CMK (cell line): ENCODE measurements at places on chromosomes 6 and 20.

DNA sequence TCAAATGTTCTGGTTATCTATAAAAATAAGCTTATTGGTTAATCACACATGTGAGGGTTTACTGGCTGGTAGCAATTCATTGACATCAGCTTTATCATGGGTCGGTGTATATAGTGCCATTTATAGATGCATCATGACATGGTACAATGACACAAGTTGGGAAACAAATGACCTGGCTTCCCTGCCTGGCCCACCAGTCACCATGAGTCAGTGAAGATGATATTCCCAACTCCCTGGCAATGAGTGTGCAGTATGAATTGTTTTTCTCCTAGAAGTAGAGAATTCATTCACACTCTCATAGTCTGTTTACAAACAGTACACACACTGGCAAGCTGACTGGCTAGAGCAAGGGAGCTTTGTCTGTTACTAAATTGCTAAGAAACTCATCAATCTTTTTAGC is 37.2 kb upstream of the CALHM6 start:
- DNase-seq = no peak

GRCh38 chr6:151475653-151476523 is 17.9 kb upstream of the CCDC170 start:
- DNase-seq = no peak

- DNase-seq = no peak
Observed at GRCh38 chr20:45341939-45342854, 6.0 kb downstream of the SDC4 start.

GRCh38 chr20:44023515-44024371 is 109.1 kb downstream of the TOX2 start:
- DNase-seq = no peak

GRCh38 chr6:3943331-3943765 is 94.2 kb downstream of the FAM50B start:
- no peak for DNase-seq

- DNase-seq = no peak
Observed at GRCh38 chr6:78836598-78836997, 30.8 kb upstream of the IRAK1BP1 start.

DNA sequence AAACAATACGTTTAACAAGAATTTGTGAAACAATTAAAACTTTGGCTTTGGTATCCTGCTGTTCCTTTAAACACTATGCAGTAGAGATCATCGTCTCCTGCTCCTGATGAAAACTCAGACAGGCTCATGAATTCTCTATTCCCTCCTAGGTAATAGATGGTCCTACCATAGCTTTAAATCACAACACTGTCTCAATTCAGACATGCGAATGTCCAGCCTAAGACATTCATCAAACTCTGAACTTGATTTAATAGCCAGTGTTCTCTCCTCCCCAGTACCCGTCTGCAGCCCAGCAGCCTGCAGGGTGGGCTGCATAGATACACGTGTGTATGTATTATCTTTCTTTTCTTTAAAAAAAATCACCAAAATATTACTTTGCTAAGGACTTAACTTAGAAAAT is 232.8 kb downstream of the TTLL2 start:
- DNase-seq = no peak

GRCh38 chr6:164086076-164086887 is 671.8 kb downstream of the QKI start:
- no peak for DNase-seq

GRCh38 chr6:164929408-164929977 is 379.9 kb downstream of the C6orf118 start:
- DNase-seq = no peak

GRCh38 chr6:36731622-36732310 is 34.1 kb downstream of the RAB44 start:
- no peak for DNase-seq

GRCh38 chr20:49399329-49399728 is 83.1 kb downstream of the KCNB1 start:
- no peak for DNase-seq

DNA sequence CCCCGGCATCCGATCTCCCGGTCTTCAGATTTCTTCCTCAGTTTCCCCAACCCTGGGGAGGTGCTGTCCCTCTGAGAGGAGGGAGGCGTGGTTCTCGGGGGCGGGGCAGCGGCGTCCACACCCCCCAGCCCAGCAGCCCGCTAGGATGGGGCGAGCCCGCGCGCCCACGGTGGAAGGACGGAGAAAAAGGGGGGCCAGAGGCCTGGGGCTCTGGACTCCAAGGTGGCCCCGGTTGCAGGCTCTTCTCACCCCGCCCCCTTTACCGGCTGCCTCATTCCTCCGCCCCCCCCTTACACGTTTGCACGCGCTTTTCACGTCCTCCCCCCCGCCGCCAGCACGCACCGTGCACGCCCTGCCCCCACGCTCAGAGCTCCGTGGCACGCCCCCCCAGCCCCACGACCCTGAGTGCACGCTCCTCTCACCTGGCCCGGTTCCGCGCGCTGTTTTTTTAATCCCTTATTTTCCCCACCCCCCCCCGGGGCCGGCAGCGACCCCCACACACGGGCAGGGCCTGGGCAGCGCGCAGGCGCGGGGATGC is 402 bp downstream of the ZBTB12 start:
- no peak for DNase-seq

- DNase-seq = peak; percentile 78
Observed at GRCh38 chr6:73452107-73452461, at the start of gene CGAS. TSS of gene CGAS (minus strand) at chr6:73452297. CDS start at chr6:73452181, 116 bp downstream.

DNA sequence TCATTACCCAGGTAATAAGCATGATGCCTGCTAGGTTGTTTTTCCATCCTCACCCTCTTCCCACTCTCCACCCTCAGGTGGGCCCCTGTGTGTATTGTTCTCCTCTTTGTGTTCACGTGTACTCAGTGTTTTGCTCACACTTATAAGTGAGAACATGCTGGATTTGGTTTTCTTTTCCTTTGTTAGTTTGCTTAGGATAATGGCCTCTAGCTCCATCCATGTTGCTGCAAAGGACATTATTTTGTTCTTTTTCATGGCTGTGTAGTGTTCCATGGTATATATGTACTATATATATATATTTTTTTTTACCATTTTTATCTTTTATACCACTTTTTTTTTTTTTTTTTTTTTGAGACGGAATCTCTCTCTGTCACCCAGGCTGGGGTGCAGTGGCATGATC is 71.9 kb downstream of the RSPH3 start:
- DNase-seq = no peak

- no peak for DNase-seq
Observed at GRCh38 chr20:54063992-54064676, 6.3 kb downstream of the BCAS1 start.

- no peak for DNase-seq
Observed at GRCh38 chr20:64188682-64189529, 24.7 kb downstream of the MYT1 start.

DNA sequence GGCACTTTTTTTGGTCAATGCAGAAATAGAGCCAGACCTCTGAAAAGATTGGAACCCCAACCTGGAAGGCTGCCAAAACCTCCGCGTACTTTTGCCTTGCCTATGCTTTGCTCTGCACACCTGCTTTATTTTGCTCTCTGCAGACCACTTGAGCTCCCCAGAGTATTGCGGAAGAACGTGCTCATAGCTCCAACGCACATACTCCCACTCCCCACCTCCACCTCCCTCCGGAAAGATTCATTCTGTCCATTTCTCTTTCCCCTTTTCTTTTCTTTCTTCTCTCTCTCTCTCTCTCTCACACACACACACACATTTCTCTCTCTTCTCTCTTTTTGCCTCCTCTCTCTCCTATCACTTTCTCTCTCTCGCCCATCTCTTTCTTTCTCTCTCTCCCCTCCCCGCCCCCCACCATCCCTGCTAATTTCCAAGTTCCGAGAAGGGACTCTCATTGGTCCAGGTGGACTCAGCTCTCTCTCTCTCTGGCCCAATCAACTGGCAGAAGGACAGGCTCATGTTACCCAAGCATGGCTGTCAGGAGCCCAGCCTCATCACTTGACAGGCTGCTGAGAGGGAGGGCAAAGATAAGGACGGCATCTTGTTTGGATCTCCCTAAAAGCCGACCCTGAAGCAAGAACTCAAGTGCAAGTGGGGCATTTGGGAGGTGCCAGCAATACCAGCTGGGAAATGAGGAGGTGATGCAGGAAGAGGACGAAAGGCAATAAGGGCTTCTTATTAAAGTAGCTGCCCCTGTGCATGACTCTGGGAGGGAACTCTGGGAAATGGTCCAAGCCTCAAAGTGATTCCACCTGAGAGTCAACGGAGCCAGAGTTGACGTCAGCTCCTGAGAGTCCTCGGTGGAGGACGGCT is 246.1 kb downstream of the LY86 start:
- DNase-seq = no peak

DNA sequence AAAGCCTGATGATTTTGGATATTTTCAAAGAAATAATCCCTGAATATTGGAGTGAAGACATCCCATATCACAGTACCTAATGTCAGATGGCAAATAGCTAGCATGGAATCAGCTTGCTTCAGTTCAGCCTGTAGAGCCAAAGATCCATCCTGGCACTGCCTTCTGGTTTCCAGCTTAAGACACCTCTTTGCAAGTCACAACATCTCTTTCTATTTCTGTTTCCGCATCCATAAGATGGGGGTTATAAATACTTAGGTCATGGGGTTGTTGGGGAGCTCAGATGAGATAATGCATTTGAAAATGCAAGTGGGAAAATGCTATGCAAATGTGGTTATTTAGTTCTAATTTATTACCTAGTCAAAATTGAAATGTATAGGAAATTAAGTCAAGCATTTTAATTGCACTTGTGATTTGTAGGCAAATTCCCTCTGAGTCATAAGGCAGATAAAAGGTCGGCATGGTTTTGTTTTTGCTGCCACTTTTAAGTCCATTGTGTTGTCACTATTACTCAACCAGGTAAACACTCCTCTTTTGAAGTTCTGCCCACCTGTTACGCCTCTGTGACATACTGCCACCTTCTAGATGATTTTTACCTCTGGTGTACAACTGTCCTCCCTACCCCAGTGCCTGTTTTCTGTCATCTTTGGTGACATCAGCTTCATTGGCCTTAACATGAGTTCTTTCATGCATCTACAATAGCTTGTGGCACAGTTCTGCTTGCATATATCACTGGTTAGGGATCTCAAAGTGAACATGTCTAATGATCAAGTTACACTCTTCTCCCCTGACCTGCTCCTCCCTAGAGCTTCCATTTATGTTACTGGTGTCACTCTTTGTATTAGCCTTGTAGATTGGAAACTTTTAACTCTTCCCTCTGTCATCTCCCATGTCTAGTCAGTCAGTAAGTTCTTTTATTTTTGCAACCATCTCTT is 96.6 kb downstream of the CDKAL1 start:
- no peak for DNase-seq

- DNase-seq = no peak
Observed at GRCh38 chr20:50049442-50050026, 63.4 kb downstream of the UBE2V1 start.

DNA sequence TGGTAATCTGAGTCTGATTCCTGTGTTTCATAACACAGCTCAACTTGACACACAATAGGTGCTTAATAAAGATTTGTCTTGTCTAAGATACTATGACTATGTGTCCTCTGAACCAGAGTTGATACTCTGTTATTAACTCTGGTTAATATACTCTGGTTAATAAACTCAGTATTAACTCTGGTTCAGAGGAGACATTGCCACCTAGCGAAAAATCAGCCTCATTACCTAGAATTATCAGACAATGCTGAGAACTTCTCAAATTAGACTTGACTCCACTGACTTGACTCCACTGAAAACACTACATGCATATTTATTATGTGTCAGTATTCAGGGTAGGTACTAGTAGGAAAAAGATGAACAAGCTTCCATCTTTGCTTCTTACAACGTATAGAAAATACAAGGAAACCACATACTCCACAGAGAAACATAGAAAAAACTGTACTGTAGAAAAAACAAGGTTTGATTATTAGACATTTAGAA is 73.9 kb downstream of the AHI1 start:
- DNase-seq = no peak

GRCh38 chr6:134491477-134491876 is 173.6 kb upstream of the SGK1 start:
- DNase-seq = no peak

DNA sequence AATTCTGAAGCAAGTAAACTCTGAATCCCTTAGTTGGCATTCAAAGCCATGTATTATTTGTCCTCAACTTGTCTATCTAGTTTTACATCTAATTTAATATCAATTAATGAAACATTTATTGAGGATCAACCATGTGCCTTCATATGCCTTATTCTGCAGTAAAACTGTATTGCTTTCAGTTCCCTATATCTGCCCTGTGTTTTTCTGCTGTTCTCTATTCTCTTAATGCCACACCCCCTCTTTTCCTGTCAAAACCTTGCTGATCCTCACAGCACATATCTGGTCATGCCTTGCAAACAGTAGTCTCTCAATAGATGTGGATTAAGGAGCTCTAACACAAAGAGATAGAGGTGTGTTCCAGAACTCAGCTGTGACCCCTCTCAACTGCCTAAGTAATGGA is 2.0 kb downstream of the FIG4 start:
- no peak for DNase-seq

GRCh38 chr20:31861135-31861384 is 9.3 kb downstream of the DUSP15 start:
- DNase-seq = no peak

DNA sequence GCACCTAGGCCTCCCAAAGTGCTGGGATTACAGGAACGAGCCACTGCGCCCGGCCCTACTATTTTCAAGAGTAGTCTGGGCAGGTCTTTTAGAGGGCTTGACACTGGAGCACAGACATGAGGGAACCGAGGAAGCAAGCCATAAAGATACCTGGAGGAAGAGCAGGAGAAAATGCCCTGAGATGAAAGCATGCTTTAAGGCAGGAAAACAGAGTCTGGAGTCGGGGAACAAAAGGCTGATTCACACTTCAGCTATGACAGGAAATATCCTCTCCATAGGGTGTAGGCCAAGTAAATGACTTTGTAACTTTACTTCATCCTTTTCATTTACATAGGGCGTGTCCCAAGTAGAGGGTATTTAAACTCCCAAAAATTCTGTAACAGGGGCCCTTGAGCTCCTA is 4.3 kb upstream of the SERINC3 start:
- DNase-seq = no peak

GRCh38 chr20:51036226-51036625 is 13.3 kb upstream of the KCNG1 start:
- DNase-seq = no peak

GRCh38 chr20:32366380-32366779 is 8.2 kb downstream of the ASXL1 start:
- DNase-seq = no peak

DNA sequence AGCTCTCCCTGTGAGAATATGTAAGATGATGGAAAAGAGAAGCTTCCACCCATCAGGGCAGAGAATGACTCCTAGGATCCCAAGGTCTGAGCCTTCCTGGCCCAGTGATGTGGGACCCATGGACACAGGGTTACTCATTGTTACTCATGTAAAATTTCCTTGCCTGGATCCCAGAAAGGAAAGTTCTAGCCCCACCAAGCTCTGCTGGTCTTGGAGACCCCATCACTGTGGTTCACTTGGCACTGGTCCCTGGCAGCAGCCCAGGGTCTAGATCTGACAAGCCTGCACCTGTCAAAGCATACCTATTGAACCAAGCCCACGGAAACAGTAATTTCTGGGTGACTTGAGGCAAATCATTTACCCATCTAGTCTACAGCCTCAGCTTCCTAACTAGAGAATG is 22.1 kb downstream of the MDGA1 start:
- DNase-seq = no peak

DNA sequence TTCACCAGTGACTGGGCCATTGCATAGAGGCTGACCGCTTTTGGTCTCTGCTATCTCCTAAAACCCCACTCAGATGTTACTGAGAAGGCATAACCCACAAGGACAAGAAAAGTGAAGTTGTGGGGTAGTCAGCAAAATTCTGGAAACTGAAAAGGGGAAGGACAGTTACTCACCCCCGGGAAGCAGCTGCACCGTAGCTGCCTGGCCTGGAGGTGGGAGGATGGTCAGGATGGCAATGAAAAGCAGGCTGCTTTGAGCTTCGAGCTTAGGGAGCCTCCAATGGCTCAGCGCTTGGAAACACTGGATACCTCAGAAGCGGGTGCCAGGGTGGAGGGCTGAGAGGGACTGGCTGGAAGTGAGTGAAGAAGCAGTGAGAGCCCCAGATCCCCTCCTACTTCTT is 56.0 kb downstream of the KCNK5 start:
- no peak for DNase-seq
